ENCODE measurements at places on chromosomes 2 and 18. TPM values are rescaled to one million over a fixed set of nuclear protein-coding genes. Genes with fewer than 3 reads are reported as not detected.

The UBXN4 gene
- total RNA-seq = 56.5 TPM

The FAM110C gene
- 2.3 TPM for total RNA-seq

The IL36G gene
- total RNA-seq = not detected

The LHCGR gene
- total RNA-seq = not detected

The GRP gene
- not detected for total RNA-seq

The ATRAID gene
- 182 TPM for total RNA-seq

The SATB2 gene
- 10.3 TPM for total RNA-seq

The CRYGC gene
- total RNA-seq = not detected

The LAMA1 gene
- total RNA-seq = 17.5 TPM

The CHST9 gene
- total RNA-seq = 2.7 TPM

The FSIP2 gene
- 1.9 TPM for total RNA-seq

The FBXO11 gene
- total RNA-seq = 15.6 TPM

The CNGA3 gene
- total RNA-seq = not detected

The PDIA6 gene
- total RNA-seq = 354 TPM

The EFEMP1 gene
- 9.4 TPM for total RNA-seq

The SLC8A1 gene
- 0.63 TPM for total RNA-seq

The CD28 gene
- total RNA-seq = not detected

The ZEB2 gene
- 4.9 TPM for total RNA-seq

The ITPRIPL1 gene
- 8.8 TPM for total RNA-seq

The CLEC4F gene
- not detected for total RNA-seq

The C2orf72 gene
- 1.2 TPM for total RNA-seq

The TCF23 gene
- not detected for total RNA-seq

The SLC9A4 gene
- not detected for total RNA-seq

The INPP5D gene
- total RNA-seq = 1.7 TPM

The ACMSD gene
- total RNA-seq = not detected

Data from H7 (cell line).